ENCODE measurements at places on chromosomes 4 and X.

DNA sequence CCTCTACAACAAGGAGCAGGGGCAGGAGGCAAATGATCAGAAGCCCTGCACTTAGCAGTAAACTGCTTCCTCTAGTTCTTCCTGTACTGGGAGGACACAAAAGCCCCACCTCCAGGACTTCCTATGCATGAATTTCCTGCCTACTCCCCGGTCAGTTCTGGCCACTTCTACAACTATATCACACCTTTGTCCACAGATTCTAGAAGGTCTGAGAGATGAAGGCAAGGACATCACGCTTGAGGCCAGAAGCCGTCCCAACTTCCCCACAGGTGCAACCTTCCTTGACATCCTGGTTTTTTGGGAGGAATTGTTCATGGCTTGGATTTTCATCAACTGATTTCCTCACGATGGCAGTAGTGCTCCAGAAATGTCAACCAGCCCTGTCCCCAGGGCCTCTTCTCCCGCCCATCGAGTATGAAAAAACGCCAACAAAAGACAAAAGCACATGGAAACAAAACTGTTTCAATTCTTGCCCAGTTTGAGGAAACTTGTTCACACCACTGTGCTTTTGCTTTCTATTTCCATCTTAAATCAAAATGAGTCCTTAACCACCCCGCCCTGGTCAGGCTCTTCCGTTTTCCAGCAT lies 206.5 kb upstream of the STK26 start:
- DNase-seq: no peak

GRCh38 chr4:179855469-179855868 lies 2387.7 kb upstream of the TENM3 start:
- DNase-seq: no peak

- DNase-seq: no peak
These were observed 71.7 kb downstream of the APBB2 start for GRCh38 chr4:41142376-41143310.

GRCh38 chr4:7419961-7420660 lies 14.6 kb downstream of the PSAPL1 start:
- no peak for DNase-seq

DNA sequence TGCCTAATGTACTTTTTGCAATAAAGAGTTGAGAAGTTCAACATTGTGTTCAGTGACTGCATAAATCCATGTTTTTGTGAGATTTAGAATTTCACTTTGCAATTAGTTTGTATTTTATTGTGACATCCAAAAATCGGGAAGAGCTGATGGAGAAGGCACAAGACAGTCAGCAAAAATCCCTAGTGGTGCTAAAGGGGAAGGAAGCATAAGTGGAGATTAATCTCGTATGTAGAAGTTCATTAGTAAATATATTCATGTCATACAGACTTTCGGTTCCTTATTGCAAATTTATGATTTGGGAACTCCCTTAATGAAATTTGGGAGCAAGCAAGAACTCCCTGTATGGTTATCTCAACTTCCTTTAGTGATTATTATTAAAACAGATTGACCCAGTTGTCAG lies 57.8 kb upstream of the SLC39A8 start:
- no peak for DNase-seq

GRCh38 chr4:167826281-167826680 lies 266.1 kb upstream of the ANXA10 start:
- no peak for DNase-seq

GRCh38 chr4:175499735-175500352 lies 312.2 kb downstream of the GPM6A start:
- no peak for DNase-seq

- DNase-seq: no peak
These were observed 17.9 kb upstream of the PGRMC1 start for GRCh38 chrX:119218198-119218597.

GRCh38 chrX:112641449-112641848 lies 38.3 kb downstream of the LHFPL1 start:
- no peak for DNase-seq

- DNase-seq: no peak
These were observed 17.5 kb upstream of the UGDH start for GRCh38 chr4:39544580-39545315.

- no peak for DNase-seq
These were observed 116.6 kb downstream of the SHOX start for GRCh38 chrX:747176-747575.

DNA sequence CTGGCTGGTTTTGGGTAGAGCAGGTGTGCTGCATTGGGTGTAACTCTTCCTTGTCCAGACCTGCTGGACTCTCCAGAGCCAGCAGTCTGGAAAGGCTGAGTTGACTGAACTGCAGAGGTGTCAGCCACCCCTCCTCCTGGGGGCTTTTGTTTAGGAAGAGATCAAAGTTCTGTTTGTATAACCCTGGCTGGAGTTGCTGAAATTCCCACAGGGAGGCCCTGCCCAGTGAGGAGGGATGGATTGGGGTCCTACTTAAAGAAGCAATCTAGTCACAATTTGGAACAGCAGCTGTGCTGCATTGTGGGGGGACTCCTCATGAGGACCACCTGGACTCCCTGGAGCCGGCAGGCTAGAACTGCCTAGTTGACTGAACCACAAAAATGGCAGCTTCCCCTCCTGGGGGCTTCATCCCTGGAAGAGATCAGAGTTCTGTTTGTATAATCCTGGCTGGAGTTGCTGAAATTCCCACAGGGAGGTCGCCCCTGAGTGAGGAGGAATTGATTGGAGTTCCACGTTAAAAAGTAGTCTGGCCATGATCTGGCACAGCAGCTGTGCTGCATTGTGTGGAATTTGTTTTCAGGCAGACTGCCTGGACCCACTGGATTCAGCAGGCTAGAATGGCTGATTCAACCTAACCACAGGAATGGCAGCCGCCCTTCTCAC lies 264.9 kb upstream of the ZC4H2 start:
- DNase-seq: no peak

DNA sequence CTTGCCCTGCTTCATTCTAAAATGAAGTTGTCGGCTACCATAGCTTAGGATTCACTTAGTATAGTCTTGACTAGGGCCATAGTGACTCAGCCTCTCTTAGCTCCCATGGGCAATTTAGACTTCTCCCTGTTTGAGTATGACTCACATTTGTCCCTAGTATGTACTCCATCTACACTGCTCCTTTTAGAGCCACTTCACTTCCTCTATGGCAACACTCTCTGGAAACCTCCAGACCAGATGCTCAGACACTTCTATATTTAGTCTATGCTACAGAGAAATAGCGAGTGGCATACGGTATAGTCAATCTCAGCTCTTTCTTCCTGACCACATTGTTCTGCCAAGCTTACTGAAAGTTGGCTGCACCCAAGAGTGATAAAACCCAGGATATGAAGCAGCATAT lies 11.2 kb downstream of the MEPE start:
- DNase-seq: no peak

DNA sequence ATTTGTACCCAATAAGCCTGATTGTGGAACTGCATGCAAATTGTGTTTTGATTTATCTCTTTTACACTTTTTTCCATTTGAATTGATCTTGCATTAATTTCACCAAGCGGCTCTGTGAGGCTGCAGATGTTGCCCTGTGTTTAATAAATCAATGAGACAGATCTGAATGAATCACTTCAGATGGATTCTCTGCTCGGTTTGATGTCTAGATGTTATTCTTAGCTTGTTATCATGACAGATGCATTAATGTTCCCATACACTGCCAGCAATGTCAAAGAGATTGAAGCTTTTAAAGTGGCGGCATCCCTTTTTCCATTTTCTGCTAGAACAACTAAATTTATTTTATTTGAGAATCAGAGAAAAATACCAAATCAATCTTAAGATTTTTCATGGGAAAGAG lies 6.3 kb downstream of the DACH2 start:
- no peak for DNase-seq

DNA sequence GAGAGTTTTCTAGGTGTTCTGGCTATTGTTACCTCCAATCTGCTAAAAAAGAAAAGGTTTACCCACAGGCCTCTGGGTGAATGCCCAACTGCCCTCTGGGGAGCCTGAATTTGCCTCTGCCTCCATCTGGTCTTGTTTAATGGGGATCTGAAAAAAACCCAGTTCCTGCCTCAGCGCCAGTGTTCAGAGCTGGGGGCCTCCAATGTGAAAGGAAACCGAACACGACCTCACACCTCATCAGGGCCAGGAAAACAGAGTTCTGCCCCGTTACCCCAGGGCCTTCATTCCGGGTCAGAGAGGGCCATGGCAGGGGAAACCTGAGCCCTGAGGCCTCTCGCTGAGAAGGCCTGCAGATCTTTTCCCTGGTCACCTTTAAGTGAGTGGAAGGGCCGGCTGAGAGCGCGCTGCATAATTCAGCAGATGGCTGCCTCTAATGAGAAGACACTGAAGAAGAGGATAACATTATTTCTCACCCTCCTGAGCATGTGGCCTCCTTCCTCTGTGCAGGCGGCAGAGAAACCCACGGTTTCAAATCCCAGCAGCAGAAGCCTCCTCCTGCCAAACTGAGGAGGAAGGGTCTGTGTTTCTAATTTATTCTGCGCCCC lies 6.8 kb downstream of the SEPTIN6 start:
- DNase-seq: no peak

DNA sequence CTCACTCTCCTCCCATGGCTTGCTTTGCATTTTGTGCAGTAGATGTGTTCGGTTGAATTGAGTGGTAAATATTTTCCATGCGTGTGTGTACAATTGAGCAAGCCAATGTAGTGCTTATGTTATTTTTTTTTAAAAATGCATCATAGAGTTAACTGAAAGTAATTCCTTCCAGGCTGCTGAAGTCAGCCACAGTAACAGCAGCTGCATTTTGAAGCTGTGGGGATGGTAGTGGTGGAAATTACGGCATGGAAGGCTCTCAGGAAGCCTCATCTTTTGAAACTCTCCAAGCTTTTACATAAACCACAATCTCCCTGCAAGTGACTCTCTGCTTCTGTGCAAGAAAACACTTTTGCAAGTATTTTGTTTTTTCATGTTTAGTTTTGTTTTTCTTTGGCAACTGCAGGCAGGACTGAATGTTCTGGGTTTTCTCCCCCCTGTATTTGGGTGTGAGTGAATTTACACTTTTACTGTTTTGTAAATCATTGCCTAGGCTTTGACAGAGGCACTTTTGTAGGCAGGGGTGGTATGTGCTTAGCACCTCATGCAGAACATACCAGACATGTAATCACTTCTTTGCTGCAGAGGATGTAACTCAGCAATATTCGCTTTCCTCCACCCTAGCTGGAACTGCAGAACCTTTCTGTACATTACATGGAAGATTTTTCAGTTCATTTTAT lies 56.2 kb downstream of the LRRC66 start:
- DNase-seq: no peak

- DNase-seq: no peak
These were observed 144.4 kb upstream of the GALNT7 start for GRCh38 chr4:173024203-173024602.

GRCh38 chr4:124210746-124211145 lies 501.8 kb downstream of the ANKRD50 start:
- no peak for DNase-seq

DNA sequence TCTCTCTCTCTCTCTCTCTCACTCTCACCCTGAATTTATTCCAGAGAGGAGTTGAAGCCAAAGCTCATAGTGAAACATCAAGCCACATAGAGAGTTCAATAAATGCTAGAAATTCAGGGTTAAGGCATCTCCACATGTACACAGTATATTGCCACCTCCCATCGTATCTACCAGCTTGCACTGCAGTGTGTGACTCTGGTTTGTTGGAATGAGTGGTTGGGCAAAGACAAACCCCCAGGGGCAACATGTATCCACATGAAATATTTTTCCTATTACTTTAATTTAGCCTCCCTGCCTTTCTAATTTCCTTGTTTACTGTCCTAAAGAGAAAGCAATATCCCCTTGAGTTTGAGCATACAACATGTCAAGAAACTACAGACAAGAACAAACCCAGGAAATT lies 247.3 kb downstream of the SPATA18 start:
- no peak for DNase-seq

DNA sequence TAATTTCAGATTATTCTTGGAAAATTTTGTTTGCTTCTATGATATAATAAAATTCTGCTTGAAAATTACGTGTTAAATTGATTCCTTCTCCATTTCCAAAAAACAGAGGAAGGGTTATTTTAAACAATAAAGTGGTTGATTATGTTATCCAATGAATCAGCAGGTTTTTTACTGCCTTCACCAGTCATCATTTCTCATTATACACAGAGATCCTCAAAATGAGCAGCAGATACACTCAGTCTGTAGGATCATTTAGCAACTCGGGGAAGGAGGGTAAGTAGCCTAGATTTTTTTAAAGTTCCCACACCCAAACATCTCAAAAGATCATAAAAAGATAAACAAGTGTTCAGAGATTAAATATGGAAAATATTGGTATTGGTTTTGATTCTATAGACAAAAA lies 6.8 kb upstream of the TMEM144 start:
- DNase-seq: no peak

DNA sequence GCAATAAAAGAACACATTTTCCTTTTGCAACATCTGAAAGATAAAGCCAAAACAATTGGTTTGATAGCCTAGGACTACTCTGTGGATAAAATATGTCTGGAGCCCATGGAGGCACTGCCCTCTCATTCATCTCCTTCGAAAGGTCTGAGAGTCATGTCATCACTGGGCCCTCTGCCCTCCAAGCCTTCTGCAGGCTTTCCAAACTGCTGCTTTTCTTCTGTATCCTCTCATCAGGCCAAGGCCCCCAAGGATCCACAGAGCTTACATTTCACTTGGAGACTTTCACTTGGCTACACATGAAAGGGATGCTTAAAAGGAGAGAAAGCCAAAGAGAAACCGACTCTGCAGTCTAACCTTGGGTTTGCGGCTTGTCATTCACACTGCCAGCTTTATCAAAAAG lies 109.9 kb downstream of the SH3RF1 start:
- no peak for DNase-seq

GRCh38 chrX:39472161-39472560 lies 625.6 kb downstream of the BCOR start:
- no peak for DNase-seq

DNA sequence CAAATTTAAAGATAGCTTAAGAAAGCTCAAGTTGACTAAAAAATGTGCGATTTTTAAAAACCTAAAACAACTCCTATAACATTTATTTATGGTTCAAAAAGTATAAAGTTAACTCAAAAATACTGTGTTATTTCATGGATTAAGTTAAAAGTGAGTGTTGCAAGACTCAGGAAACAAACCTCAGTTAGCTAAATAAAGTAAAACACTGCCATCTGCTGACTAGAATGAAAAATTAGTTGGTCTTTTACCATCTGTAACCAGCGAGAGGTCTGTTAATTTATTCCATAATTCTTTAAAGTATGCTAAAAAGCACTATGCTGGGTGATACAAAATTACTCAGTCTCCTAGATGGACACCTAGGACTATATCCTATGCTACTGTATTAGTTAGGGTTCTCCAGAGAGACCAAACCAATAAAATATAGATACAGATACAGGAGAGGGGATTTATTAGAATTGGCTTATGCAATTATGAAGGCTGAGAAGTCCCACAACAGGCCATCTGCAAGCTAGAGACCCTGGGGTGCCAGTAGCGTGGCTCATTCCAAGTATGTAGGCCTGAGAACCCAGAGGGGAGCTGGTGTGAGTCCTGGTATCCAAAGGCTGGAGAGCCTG lies 4.9 kb upstream of the WDFY3 start:
- no peak for DNase-seq

DNA sequence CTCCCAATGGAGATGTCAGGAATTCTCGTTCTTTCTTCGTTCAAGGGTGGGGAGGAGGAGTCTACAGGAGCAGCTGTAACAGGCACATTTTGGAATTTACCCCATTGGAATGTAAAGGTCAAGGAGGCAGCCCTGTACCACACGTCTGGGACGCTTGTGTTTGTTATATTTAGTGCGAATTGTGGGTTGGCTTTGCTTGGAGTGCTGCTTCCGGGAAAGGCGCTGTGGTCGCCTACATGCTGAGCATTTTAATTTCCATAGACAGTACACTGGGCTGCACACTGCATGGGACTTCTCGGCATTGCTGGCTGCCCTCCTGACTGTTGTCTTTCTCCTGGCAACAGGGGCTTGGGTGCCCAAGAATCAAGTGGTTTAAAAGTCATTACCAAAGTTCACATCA lies 12.8 kb downstream of the GYG2 start:
- DNase-seq: no peak

- no peak for DNase-seq
These were observed 24.8 kb downstream of the ZFYVE28 start for GRCh38 chr4:2393353-2394270.
